GM23338 (cell line): ENCODE measurements at places on chromosomes 16 and 17. TPM values are rescaled to one million over a fixed set of nuclear protein-coding genes. Genes with fewer than 3 reads are reported as not detected.

The TPSG1 gene
- not detected in 2 replicates for total RNA-seq

The ITGAE gene
- total RNA-seq, result 7.9 and 11.7 TPM in 2 replicates

The KRTAP9-8 gene
- not detected in 2 replicates for total RNA-seq

The DHRS13 gene
- total RNA-seq, result 31.3 and 34.2 TPM in 2 replicates
